Activated CD8-positive, alpha-beta memory T cell treated with anti-CD3 and anti-CD28 coated beads for 1 hour (primary cell): ENCODE measurements at places on chromosomes 12 and 14.

GRCh38 chr12:21677622-21678277 is 20.1 kb upstream of the LDHB start:
- no peak for DNase-seq

DNA sequence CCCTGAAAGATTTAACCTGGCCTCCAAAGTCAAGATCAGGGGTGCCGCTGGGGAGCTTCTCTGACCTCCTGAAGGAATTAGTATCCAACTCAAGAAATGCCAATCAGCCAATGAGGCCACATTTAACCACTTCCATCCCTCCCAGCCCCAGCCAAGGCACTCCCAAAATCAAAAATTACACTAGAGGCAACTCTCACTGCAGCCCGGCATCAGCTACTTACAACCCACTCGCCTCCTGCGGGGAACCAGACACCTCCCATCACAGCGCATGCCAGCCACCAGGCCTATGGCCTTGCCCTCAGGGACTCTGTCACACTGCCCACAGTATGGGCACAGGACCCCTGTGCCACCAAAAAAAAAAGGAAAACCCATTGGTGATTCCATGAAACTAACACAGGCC is 62.3 kb upstream of the DDX11 start:
- DNase-seq = no peak

GRCh38 chr14:83548061-83548839 is 1981.7 kb upstream of the FLRT2 start:
- no peak for DNase-seq

GRCh38 chr12:39675263-39675662 is 55.7 kb upstream of the ABCD2 start:
- no peak for DNase-seq

DNA sequence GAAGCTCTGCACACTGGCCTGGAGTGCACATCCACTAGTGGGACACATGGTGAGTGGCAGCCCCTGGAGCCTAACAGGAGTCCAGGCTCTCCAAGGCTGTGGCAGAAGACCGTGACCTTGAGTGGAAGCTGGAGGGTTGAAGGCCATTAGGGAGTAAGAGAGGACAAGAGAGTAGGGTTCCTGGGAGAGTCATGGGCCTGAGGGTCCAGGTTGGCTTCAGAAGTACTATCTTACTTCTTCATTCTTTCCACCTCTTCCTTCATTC is 406 bp downstream of the IL23A start:
- DNase-seq = no peak

GRCh38 chr12:78442454-78442801 is 422.1 kb upstream of the SYT1 start:
- DNase-seq = no peak

DNA sequence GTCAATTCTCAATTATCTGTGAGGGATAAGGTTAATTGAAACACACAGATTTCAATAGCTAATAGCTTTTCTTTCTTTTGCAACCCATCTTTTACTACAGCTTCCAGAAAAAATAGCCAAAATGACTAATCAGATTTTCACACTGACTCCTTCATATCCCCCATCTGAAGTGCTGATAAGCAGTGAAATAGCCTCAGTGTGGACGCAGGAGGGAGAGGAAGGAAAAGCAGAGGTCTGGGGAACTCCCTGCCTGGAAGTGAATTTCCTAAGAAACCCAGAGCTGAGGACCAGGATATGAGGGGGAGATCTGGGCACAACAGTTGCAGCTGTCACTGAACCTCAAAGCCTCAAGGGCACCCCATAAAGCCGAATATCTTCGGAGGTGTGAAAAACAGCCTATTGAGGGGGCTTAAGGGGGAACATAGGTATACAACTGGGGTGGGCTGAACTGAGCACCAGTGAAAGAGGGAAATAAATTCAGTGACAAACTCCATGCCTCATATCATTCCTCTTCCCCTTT is 60.9 kb downstream of the EMP1 start:
- DNase-seq = no peak

GRCh38 chr14:74563233-74563585 is 48.8 kb downstream of the LTBP2 start:
- no peak for DNase-seq

DNA sequence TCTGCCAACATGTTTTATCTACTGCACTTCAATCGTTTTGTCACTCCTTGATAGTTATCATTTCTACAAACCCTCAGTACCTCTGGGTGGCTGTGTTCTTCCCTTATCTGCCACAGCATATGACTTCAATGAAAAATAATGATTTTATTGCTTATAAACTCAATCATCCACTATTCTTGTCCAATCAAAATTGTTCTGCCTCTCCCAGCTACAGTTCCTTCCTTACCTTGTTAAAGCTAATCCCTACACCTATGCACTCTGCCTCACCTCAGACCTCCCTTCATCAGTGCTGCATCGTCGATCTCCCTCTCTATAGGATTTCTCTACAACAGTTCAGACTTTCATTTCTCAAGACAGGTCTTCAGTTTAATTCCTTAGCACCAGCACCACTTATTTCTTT is 58.8 kb downstream of the ERGIC2 start:
- DNase-seq = no peak

- no peak for DNase-seq
These were observed 69.1 kb upstream of the DNM1L start for GRCh38 chr12:32609966-32610365.

DNA sequence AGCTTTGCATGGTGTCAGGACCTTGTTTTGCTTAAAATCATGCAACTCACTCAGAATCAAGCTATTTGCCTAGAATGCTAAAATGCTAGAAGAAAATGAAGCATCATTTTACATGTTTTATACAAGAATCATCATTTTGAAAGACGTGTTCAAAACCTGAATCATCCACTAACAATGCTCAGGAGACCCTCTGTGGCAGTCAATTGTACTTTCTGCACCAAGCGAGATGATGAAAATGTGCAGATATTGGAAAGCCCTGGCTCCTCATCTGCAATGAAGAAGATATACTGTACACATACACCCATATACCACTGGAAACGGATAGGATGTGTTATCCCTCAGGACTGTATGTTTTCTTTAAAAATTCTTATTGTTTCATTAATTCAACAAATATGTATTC is 92.7 kb downstream of the DYRK2 start:
- DNase-seq = no peak

DNA sequence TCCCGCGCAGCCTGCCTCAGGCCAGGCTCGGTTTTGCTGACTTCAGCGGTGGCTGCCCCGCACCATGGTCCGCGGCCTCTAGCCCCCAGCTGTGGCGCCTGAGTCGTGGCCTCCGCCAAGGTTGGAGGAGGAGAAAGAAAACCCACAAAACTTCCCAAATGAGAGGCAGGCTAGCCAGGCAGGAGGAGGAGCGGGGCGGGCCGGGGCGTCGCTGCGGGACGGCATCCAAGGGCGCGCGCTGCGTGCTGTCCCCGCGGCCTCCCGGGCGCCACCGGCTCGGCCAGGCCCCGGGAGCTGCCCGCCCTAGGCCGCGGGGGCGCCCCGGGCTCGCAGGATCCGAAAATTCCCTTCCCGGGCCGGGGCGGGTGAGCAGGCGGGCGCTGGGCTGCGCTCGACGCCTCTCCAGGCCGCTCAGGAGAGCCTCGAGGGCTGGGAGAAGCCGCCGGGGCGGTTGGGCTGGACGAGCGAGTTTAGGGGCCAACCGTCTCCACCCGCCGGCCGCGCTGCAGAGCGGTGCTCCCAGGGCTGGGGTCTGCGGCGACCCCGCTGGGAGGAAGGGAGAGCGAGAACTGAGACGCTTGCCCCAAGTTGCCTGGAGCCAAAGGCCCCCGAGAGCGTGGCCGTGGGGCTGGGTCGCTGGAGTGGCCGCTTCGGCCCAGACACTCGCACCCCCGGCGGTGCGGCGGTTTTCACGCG is at the start of gene EFS:
Gene EFS, minus strand, starts transcription at position 137 of the 696 bp plus-strand sequence. CDS start 147 bp downstream, outside the sequence.
- DNase-seq = no peak

GRCh38 chr14:73173092-73173735 is 36.9 kb downstream of the PSEN1 start:
- no peak for DNase-seq

DNA sequence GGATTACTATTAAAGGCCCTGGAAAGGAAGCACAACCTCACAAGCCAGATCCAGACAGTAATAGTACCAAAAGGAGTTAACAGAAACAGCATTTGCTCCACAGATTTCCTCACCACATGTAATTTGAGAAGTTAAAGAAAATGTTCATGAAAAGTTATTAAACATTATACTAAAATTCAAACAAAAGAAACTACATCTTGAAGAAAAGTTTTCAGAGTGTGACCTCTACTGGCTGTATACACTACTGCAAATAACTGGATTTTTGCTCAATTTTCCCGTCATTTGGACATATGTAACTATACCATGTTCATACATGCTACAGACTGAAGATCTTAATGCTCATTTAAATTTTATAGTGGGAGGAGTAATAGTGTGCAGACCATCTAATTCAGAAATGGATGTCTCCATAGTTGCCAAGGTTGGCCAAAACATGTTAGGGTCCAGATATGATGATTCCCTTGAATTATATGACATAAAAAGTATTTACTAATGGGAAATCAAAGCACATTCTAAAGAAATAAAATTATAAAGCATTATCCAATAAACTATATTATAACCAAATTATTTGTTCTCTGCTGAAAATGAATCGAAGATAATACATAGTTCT is 5.6 kb downstream of the KRR1 start:
- DNase-seq = no peak

- no peak for DNase-seq
These were observed 191.4 kb downstream of the KTN1 start for GRCh38 chr14:55771242-55771981.

DNA sequence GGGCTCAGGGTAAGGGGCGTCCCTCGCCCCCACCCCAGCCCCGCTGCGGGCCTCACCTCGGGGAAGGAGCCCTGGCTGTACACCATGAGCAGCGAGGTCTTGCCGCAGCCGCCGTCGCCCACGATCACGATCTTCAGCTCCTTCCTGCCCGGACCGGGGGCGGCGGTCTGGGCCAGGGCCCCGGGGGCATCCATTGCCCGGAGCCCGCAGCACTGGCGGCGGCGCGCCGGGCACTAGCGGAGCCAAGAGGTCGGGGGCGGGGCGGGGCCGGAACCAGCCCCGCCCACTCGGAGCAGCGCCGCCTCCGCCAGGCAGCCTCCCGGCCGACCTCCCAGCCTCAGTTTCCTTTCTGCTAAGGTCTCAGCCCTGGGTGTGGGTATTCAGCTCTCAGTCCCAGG is at the start of gene RHOF:
Gene RHOF, minus strand, starts transcription at position 249 of the 398 bp plus-strand sequence. Its CDS starts 55 bp downstream, at position 194.
- no peak for DNase-seq

- no peak for DNase-seq
These were observed 720.9 kb downstream of the AACS start for GRCh38 chr12:125786143-125786542.

DNA sequence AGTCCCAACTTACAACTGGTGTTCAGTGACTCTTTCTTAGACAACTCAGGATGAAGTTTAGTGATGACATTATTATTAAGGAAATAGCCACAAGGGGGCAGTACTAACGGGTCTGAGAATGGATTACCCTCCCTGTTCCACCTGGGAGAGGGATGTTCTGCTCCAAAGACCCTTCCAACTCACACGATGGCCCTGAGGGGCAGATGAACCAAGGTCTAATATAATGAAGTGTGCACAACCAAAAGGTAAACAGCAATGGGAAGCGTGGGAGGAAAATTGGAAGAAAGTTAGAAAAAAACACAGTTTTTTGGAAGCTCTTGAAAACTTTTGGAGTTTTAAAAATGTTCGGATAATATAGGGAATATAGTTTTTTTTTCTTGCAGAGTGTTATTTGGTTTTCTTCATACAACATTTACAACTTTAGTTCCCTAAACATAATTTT is 24.0 kb downstream of the FGF6 start:
- DNase-seq = no peak

DNA sequence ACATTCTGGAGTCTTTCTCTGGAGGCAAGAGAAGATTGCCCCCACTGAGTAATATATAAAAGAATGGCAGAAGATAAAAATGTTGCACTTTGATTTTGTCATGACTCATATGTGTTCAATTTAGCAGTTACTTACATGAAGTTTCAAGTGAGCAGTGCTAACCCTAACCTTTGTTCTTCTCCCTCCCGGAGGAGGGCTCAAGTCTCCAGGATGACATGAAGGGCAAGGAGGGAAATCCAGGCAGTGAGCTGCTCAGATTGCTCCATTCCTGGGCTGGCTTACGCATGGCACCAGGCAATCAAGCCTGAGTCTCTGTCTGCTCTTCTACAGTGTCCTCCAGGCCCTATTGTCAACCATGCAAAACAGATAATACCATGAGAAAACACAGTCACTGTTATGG is 322.3 kb downstream of the DUSP6 start:
- DNase-seq = no peak

- DNase-seq = no peak
These were observed 103.2 kb downstream of the SLC15A5 start for GRCh38 chr12:16174282-16174681.

DNA sequence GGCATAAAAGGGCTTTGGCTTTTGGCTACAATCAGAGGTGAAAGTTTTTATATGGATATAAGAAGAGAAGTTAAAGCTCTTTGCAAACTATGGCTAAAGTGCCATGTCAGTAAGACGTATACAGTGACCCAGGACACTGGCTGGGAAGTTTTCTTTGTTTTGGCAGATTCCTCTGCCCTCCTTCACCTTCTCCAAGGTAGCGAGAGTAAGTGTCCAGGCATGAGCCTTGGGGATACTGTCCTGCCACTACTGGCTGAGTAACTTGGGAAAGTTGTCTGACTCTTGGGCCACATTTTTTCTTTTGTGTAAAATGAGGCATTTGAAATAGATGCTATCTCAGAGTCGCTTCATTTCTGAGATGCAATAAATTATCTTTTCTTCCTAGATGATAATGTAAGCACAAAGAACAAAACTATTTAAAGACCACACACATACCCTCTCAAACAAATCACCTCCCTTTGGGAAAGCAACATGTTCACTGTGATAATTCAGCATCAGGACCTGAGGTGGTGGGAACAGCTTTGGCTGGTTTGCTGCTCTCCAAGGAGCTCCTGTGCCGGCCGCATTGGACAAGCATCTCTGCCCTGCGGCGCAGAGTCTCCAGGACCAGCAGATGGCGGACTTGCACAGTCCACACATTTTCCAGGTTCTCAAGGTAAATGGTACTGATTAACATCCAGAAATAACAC is 106.3 kb downstream of the PTCSC3 start:
- DNase-seq = no peak

DNA sequence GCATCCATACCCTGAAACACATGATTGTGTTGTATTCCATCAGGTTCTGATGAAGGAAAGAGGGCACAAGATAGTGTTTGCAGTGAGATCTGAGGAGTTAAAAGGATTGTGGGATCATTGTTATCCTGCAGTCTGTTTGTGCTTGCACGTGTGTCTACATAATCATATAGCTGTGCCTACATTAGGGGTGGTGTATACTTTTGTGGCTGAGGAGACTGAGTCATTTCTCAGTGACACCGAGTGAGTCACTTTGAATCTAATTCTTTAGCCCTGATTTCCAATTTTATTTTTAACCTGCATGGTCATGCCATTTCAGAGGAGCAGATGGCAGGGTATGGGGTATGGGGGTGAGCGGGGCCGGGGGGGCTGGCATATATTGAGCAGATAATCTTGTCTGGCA is 133.2 kb downstream of the ANO4 start:
- DNase-seq = no peak

DNA sequence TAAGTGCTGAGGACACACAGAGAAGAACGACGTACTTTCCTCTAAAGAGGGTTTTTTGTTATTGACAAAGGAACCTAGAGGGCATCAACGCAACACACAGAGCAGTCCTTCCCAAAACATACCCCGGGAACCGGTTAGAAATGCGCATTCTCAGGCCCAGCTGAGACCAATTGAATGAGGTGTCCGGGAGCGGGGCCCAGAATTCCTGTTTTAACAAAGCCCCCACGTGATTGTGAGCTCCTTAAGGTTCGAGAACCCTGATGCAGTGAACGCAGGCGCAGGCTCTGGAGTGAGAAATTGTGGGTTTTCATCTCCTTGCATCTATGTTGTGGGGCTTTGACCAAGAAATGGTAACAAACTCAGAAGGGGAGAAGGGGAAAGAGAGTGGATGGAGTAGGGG is 51.0 kb upstream of the TBX3 start:
- no peak for DNase-seq

- no peak for DNase-seq
These were observed 62.9 kb downstream of the DPF3 start for GRCh38 chr14:72830786-72831594.
